ENCODE measurements at places on chromosomes 3 and 15. TPM values are rescaled to one million over a fixed set of nuclear protein-coding genes. Genes with fewer than 3 reads are reported as not detected.

Gene CIB2
- 25.7 TPM for total RNA-seq

Gene AHSG
- total RNA-seq: not detected

Gene KIF15
- total RNA-seq: 6.9 TPM

Gene HESX1
- not detected for total RNA-seq

Gene SLC51A
- not detected for total RNA-seq

Gene VEPH1
- 13.0 TPM for total RNA-seq

Gene ANKDD1A
- 13.9 TPM for total RNA-seq

Gene SNRK
- 97.8 TPM for total RNA-seq

Gene SOX2
- 70.1 TPM for total RNA-seq

Gene ITPKA
- total RNA-seq: 1.6 TPM

Gene TF
- 4.1 TPM for total RNA-seq

Gene RGMA
- 6.1 TPM for total RNA-seq

Gene GOLGA8A
- 23.6 TPM for total RNA-seq

Gene B3GALNT1
- total RNA-seq: 152 TPM

Gene RBP2
- total RNA-seq: not detected

Gene CLRN1
- not detected for total RNA-seq

Gene GXYLT2
- total RNA-seq: 2.4 TPM

Gene PRSS50
- total RNA-seq: not detected

Gene CLN6
- 3.7 TPM for total RNA-seq

Gene UROC1
- total RNA-seq: not detected

Gene ADAMTS9
- 24.1 TPM for total RNA-seq

Data from frontal cortex (tissue), 4 donors.